Neural crest cell (in vitro differentiated cells): ENCODE measurements at places on chromosomes 2 and 18.

GRCh38 chr2:1481406-1482252 is 68.4 kb downstream of the TPO start:
- no peak for DNase-seq

DNA sequence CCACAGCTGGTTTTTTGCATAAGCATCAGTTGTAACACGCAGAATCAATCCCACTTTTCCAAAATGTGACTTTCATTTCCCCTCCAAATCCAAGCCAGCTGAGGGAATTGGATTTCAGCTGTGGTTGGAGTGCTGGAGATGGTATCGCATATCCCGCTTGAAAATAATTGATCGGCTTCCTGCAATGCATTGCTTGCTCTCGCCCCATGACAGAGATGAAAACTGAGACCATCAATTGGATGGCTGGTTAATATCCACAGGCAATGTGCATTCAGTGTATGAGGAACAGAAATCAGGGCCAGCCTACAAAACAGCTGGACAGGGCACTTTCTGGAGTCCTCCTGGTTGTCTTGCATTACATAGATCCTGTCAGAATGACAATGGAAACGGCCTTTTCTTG is 135.3 kb downstream of the MAIP1 start:
- DNase-seq = no peak

DNA sequence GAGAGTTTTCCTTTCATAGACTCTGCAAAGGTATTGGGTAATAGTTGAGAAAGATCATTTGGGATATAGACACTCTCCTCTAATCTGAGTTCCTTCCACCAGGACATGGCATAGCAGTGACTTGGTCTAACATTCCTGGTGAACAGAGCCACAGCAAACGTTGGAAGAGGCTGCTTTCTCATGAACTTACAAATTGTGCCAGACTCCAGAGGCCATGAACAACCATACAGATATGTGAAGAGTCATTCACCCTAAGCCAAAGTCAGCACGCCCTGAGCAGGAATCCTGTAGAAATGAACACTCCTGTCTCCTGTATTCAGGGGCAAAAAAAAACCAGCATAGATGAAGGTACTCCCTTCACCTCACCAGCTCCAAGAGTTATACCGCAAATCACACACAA is 152.8 kb downstream of the TMEM18 start:
- DNase-seq = no peak

GRCh38 chr2:216292886-216293301 is 79.4 kb downstream of the MARCHF4 start:
- DNase-seq = no peak

DNA sequence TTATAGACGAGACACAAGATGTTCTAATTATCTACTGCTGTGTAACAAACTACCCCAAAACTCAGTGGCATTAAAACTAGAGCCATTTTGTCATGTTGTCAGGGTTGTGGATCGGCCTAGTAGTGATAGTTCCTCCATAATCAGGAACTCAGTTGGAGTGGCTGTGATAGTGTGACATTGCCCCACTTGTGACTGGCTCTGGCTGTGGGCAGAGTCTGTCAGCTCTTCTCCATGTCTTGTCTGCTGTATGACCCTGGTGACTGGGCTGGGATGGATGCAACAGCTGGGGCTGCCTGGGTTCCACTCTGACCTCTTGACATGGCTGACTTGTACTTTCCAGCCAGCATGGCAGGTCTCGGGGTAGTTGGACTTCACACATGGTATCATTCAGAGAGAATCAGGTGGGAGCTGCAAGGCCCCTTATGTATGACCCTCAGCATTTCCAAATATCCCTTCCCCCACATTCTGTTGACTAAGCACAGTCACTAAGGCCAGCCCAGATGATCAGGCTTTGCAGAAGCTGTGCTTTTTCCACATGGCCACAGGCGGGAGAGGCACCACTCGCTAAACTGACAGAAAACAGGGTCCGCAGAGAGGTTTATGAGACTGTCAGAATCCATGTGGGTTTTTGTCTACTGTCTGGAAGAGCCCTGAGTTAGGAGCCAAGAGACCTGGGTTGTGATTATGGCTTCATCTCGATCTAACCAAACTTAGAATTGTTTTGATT is 50.3 kb downstream of the SETBP1 start:
- no peak for DNase-seq

GRCh38 chr18:62069556-62069955 is 117.3 kb downstream of the PIGN start:
- DNase-seq = no peak

GRCh38 chr2:218501665-218502064 is 66.5 kb downstream of the USP37 start:
- no peak for DNase-seq

GRCh38 chr2:111938392-111938791 is 40.0 kb downstream of the MERTK start:
- no peak for DNase-seq

DNA sequence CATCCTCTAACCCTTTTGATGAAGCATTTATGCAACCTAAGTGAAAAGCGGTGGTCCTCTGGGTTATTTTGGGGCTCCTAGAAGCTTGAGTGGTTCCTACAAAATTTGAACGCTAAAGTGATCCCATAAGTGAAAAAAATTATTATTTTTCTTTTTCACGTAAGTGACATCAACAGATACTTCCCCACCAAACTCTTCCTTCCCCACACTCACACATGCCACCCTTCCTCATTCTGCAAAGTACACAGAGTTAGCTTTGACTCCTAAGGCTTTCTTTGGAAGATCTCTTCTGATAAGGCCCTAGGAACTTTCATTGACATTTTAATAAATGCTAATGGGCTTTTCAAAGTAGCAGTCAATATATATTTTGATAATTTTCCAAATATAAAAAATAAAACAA is 109.7 kb downstream of the DOCK10 start:
- DNase-seq = no peak

- no peak for DNase-seq
Measured at GRCh38 chr2:227164763-227165291, 403 bp downstream of the COL4A3 start.

- no peak for DNase-seq
Measured at GRCh38 chr18:1916869-1917523, 654.3 kb downstream of the METTL4 start.

DNA sequence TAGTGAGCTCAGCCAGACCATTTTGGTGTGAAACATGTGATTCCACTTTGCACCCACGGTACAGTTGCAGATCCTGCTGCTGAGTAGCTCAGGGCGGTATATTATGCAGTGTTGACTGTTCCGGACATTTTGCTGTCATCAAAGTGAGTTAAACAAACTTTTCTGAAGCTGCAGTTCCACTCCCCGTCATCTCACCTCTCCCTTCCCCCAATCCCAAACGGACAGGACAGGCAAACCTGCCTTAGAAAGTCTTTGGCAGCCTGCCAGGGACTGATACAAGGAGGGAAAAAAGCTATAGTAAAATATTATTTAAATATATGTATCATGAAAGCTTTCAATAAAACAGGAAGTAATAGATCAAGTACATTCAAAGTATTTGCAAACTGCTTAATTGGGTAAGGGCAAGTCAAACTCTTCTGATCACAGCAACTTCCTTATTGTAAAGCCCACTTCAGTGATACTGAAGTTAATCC is 35.5 kb upstream of the SP5 start:
- DNase-seq = peak; percentile 2

GRCh38 chr2:59885541-59885940 is 667.9 kb downstream of the BCL11A start:
- DNase-seq = no peak

DNA sequence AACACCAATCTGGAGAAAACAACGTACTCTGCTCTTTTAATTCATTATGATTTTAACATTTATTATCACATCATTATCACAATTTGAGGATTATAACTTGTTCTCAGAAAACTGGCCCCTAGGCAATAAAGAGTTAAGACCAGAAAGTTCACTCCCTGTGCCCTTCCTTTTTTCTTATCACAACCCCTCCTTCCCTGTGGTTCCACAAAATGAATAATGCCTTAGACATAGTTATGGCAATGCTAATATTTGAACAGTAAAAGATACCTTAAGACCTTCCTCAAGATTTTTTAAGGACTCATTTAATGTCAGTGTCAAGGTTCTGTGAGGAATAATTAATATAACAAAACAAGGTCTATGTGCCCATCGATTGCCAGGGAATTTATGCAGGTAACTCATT is 596.2 kb downstream of the ARHGAP15 start:
- DNase-seq = no peak

GRCh38 chr2:160140471-160140870 is 59.6 kb downstream of the ITGB6 start:
- no peak for DNase-seq

GRCh38 chr2:241317391-241317790 is 1.7 kb downstream of the SEPTIN2 start:
- no peak for DNase-seq

GRCh38 chr2:204104811-204105210 is 168.2 kb downstream of the ICOS start:
- DNase-seq = no peak

DNA sequence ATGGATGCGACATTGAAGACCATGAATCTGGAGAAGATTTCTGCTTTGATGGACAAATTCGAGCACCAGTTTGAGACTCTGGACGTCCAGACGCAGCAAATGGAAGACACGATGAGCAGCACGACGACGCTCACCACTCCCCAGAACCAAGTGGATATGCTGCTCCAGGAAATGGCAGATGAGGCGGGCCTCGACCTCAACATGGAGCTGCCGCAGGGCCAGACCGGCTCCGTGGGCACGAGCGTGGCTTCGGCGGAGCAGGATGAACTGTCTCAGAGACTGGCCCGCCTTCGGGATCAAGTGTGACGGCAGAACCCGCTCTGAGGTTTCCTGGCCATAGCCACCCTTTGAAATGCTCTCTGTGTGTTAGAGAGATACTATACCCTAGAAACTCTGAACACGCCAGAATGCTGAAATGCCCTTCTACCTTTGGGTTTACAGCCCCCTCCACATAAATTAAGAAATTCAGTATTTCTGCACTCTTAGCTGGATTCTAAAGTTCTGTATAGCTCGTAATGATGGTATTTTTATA is 659 bp downstream of the CHMP1B start:
- peak; percentile 8 for DNase-seq

DNA sequence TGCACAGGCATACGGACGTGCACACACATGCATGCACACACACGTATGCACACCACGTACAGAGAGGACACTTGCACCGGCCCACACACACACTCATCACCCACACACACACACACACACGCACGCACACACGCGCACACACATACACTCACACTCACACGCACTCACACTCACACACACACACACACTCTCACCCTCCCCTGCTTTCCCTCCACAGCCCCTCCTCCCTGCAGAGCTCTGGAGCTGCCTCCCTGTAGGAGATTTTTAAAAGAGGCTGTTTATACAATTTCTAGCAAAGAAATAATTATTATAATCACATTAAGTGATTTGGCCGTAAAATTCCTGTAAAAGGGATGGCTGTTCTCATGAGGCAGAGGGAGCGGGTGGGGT is 36.5 kb upstream of the SNED1 start:
- DNase-seq = no peak

GRCh38 chr2:161417438-161418274 is 1.6 kb downstream of the TBR1 start:
- no peak for DNase-seq

DNA sequence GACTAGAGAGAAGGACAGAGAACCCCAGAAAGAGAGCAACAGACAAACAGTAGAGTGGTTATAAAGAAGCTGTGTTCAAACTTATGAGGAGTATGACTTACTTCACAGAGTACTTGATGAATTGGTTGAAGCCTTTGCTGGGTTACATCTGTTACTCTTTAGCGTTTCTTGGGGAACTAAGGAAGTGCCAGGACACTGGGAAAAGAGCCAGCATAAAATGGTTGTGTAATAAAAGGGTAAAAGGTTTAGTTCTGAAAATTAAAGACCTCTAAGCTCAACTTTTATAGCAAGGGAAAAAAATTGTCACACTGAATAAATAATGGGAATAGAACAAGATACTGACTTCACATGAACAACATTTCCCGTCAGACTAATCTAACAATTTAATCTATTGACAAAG is 17.0 kb upstream of the STAT4 start:
- no peak for DNase-seq

- no peak for DNase-seq
Measured at GRCh38 chr2:239369631-239370161, 31.1 kb downstream of the HDAC4 start.

- peak; percentile 77 for DNase-seq
Measured at GRCh38 chr2:45009303-45009927, at the start of gene SIX2. SIX2 (minus strand) TSS chr2:45009452; CDS start chr2:45009110, 342 bp downstream.

DNA sequence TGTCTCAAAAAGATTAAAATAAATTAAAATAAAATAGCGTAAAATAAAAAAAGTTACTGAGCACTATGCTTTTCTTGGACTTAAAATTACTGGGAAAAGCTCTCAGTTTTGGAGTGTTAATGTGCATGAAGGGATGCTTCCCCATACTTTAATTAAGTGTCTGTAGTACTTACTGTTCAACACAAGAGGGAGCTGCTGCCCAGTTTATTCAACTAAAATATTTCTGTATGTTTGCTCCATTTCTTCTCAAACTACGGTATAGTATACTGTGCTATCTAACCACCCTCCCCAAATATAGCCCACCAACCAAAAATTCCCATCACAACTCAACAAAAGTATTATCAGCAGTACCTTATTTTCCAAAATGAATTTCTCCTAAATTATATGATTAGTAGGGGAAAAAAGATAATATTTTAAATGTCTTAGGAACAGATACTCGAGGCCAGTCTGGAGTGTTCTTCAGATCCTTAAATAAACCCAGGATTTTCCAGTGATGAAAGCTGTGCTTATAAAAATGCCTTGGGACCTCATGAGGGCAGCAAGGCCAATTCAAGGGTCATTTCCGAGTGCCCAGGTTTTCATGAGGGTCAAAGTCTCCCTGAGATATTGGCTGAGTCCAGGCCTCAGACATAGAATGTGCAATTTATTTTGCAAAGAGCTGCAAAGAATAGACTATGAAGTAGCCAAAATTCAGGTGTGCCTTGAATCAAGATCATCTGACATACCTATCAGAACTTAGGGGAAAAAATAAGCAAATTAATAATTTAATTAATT is 64.1 kb downstream of the CHRNA1 start:
- peak; percentile 28 for DNase-seq

DNA sequence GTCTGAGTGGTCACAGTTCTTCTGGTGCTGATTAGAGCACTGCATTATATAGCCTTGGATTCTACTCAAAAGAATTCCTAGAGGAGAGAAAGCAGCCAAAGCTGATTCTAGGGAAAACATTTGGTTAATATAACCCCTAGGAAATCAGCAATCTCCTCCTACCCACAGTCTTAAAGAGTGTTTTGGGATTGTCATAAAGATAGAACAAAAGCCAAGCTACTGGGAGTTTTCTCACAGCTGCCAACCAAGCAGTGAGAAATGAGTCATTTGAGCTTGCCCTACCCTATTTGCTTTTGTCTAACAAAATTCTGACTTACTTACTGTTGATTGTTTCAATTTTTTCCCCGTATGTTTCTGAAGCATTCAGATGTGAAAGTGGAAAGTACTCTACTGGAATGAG is 469.3 kb downstream of the PLCL1 start:
- DNase-seq = no peak
